ENCODE measurements at places on chromosomes 1 and 21.
A peak's percentile ranks its signal among the peaks of the same experiment; 100 is the strongest.

GRCh38 chr1:244099258-244099930 is 48.3 kb downstream of the ZBTB18 start:
- DNase-seq, result no peak

DNA sequence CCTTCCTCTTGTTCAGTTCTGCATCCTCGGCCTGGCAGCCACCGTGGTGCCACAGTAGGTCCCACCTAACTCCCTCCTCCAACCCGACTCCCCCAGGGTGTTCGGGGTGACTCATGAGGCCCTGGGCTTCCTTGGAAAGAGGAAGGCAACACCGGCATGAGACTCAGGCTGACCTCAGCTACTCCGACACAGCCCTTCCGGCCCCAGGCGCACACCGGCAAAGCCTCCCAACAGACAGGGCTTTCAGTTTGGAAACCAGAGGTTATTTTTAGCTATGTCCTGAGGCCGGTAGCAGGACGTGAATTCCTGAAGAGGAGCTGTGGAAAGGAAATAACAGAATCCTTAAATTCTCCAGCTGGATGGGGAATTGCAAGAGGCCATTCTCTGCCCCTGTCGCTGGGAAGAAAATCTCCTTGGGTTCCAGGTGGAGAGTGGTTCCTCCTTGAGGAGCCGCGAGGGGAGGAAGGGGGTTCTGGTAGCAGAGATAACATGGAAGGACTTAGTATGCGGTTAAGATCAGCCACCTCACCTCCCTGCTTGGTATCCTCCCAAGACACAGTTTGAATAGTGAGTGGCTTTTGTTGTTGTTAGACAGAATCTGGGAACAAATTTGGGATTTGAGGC is 24.4 kb downstream of the PLXNA2 start:
- DNase-seq, result no peak

GRCh38 chr1:184889902-184890301 is 84.4 kb downstream of the NIBAN1 start:
- no peak for DNase-seq

DNA sequence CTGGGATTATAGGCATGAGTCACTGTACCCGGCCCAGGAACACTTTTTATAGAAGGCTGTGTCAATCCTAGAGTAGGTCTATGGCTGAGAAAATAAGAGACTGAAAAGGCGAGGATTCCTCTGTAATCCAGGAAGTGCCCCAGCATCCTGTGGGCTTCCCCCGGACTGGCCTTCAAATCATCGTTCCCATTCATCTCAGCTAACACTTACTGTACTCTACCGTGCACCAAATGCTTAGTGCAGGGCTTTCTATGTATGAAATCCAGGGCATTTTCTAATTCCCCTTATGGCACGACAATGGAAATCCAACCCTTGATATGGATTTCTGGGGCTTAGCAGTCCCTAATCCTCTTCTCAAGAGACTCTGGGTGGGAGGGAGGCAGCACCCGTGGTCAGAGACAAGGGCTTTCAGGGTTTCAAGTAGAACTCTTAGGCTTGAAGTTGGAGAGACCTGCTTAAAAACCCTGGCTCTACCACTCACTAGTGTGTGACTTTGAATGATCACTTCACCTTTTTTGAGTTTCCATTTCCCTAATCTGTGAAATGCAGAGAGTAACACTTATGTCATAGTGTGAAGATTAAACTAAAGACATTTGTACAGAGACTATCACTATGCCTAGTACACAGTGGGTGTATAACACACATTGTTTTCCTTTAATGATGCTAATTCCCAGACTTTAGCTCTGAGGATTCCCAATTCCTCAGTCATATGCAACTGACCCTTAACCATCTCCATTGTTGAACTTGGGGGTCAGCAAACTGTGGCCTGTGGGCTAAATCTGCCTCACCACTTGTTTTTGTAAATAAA is 20.3 kb downstream of the MECR start:
- DNase-seq, result no peak

DNA sequence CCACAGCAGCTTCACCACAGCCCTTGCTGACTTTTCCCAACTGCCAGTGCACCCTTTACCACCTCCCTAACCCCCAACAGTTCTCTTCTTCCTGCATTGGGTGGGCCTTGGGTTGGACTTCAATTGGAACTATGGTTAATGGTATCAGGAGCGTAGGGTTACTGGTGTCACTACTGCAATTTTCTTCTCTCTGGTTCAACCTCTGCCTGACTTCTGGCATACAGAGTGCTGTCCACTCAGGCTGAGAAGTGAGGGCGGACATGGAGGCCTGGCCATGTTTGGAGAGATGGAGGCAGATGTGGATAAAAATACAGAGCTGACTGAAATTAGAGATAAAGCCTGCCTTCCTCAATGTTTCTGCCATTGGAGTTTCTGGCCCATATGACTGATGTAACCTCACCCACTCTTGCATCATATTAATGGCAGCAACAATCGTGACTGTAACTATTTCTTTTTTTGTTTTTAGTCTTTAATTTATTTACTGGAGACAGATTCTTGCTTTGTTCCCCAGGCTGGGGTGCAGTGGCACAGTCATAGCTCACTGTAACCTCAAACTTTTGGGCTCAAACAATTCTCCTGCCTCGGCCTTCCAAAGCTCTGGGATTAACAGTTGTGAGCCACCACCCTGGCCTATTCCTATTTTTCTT is 87.8 kb downstream of the NAV1 start:
- no peak for DNase-seq

- peak; percentile 46 for DNase-seq
These were observed 131.9 kb downstream of the CRB1 start for GRCh38 chr1:197399755-197400521.

- no peak for DNase-seq
These were observed 15.7 kb upstream of the A3GALT2 start for GRCh38 chr1:33336580-33336979.

DNA sequence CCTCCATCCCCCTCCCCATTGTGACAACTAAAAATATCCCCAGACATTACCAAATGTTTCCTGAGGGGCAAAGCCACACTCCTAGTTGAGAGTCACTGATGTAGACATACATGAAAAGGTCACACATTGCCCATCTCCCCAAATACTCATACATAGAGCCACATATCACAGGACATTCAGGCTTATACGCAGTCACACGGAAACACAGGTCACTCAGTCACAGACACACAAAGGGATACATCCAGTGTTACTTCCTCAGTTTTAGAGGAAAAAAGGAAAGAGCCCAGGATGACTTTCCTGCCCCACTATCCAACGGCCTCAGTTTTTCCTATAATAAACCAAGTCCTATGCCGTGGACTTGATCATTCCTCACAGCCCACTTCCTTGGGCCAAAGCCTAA is 1.9 kb downstream of the SLC39A1 start:
- no peak for DNase-seq

GRCh38 chr21:35303085-35303484 is 254.0 kb upstream of the RUNX1 start:
- no peak for DNase-seq

- DNase-seq, result no peak
These were observed 17.4 kb downstream of the MAST2 start for GRCh38 chr1:45820788-45821187.

DNA sequence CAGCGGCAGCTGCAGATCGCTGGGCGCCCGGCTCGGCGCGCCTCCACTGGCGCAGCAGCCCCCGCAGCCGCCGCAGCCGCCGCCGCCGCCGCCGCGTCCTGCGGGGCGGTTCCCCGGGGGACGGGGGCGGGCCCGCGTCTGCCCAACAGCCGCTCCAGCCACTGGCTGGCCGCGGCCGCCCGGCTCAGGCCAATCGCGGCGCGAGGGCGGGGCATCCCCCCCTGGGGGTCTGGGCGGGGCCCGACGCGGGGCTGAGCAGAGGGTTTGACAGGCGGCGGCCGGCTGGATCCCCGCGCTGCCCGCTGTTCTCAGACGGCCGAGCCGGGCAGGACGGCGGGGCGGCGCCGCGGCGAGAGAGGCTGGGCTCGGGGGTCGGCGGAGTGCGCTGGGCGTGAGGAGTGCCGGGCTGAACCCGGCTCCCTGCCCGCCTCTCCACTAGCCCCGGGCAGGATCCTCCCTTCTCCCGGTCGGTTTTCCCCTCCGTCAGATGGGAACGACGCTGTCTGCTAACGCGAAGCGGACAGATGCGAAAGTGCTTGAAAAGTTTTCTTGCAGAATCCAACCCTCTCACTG is at the start of gene GLIS1:
TSS of gene GLIS1 (minus strand) at position 56 of the 573 bp plus-strand sequence. CDS start 1,100 bp downstream, outside the sequence.
- DNase-seq, result peak; percentile 100

GRCh38 chr21:45263534-45263933 is 24.2 kb downstream of the POFUT2 start:
- peak; percentile 12 for DNase-seq

DNA sequence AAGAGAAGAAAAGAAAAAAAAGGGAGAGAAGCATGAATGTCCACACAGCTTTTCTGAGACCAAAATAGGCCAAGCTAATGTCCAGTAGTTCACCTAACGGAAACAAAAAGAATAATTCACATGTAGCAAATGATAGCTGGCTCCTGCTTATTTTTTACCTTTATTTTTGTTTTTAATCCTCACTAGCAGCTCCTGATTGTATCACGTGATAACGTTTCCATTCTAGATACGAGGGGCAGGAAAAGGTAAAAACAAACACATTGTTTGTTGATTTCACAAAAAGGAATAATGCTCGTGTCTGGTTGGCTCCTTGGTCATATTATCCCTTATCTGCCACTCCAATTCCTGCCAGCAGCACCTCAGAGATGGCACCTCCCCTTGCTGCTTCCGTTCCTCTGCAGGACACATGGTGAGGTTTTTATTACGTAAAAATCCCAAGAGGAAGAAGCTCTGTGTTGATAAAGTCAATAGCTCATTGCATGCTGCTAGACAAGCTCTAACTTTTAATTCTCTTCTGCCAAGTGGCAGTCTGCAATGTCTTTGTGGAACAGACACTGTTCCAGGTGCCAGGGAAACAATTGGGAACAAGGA is 201.7 kb downstream of the CRB1 start:
- no peak for DNase-seq

- no peak for DNase-seq
These were observed 85.0 kb downstream of the PRDM2 start for GRCh38 chr1:13784971-13785370.

- DNase-seq, result no peak
These were observed 437.7 kb downstream of the OMA1 start for GRCh38 chr1:58108783-58109182.

GRCh38 chr1:224510880-224511645 is 76.5 kb upstream of the WDR26 start:
- no peak for DNase-seq

DNA sequence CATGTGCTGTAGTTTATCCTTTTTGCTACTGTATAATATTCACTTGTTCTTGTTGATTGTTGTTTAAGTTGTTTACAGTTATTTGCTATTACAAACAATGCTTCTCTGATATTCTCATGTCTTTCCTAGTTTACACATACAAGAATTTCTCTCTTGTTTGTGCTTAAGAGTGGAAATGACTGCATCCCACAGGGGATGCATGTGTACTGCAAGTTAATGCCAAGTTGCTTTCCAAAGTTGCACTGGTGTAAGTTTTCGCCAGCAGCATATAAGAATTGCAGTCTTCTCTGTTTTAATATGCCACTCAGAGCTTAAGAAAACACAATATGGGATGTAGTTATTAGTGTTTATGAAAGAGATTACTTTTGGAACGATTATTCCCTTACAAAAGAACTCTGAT is 97.7 kb downstream of the NEK7 start:
- DNase-seq, result no peak

- DNase-seq, result no peak
These were observed 15.2 kb downstream of the WLS start for GRCh38 chr1:68217060-68217554.

GRCh38 chr1:206445116-206445515 is 25.2 kb upstream of the IKBKE start:
- no peak for DNase-seq

DNA sequence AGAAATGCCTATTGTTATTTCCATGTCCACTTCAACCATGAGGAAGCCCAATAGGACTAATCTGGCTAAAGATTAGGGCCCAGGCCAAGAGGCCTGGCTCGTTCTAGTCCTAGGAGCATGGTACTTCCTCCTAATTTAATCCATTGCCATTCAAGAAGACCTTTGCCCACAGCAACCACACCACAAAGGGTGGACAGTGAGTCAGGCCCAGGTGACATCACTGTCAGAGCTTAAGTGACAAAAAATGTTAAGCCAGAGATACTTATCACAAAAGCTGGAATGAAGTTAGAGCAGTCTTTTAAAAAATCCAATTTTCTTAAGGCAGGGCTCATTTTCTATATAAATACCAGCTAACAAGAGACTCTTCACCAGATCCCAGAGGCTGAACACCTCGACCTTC is at the start of gene SPRR3:
TSS of gene SPRR3 (plus strand) at position 368 of the 400 bp plus-strand sequence. CDS start 1,272 bp downstream, outside the sequence.
- DNase-seq, result no peak

DNA sequence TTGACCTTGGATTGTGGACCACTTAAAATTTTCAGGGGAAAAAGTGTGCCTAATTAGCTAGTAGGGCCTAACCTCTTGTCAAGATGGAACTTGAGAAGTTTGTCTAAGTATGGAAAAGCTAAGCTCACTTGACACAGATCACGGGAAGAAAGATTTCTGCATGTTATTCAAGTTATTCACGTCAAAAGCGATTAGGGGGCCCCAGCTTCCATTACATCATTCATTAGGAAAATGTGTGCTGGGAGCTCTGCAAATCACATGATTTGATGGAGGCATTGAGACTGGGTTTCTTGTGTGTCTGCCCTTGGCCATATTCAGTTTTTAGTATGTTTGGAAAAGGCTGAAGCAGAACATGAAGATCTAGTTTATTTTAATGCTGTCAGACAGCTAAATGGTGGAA is 15.5 kb upstream of the POGZ start:
- DNase-seq, result no peak
